Fibroblast of mammary gland (primary cell): ENCODE measurements at places on chromosomes 11 and 22.

DNA sequence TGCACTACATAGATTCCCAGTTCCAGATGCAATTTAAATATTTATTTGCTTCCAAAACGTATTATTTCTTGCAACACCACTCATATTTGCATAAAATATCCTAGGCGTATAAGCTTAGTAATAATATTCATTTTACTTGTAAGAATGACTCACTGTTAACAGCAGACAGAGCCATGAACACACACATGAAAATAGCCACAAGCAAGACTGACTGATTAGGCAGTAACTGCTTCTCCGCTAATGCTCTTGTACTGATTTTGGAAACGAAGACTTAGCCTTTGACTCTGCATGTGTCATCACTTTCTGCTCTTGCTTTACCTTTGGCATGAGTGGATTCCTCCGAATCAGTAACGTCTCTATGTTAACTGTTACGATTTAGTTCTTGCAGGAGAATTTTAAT, 6.0 kb downstream of the OR10Q1 start:
- peak; percentile 40 for DNase-seq

- no peak for DNase-seq
These were observed 133.7 kb upstream of the LDLRAD3 start for GRCh38 chr11:35810045-35810645.

GRCh38 chr11:130608287-130608686, 159.8 kb downstream of the ADAMTS15 start:
- no peak for DNase-seq

DNA sequence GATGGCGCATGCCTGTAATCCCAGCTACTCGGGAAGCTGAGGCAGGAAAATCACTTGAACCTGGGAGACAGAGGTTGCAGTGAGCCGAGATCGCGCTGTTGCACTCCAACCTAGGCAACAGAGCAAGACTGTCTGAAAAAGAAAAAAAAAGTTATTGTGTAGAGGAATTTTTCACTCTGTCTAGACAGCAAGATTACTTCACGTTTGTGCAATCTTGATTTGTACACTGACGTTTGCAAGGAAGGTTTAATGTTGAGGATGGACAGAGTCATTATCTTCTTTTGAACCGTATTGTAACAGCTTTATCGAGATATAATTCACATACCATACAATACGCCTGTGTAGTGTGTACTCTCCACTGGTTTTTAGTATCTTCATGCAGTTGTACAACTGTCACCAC, 3.7 kb downstream of the CTTN start:
- no peak for DNase-seq

DNA sequence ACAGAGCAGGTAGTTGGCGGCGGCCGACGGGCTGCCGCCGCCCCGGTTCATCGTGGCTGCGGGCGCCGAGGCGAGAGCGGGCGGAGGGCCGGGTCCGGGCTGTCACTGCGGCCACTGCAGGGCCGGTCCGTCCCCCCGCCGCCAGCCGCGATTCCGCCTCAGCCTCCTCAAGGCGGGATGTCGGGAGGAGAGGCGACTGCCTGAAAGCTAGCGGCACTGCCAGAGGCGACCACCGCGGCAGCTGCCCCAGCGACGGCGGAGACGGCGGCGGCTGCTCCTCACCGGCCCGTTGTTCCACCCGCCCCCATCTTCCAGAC, 234 bp downstream of the SESN3 start:
- no peak for DNase-seq

GRCh38 chr11:122663764-122664163, 8.2 kb downstream of the UBASH3B start:
- peak; percentile 40 for DNase-seq

GRCh38 chr11:3104051-3104714, 47.0 kb upstream of the CARS1 start:
- DNase-seq = no peak

GRCh38 chr11:28521075-28521474, 412.9 kb downstream of the METTL15 start:
- peak; percentile 4 for DNase-seq

DNA sequence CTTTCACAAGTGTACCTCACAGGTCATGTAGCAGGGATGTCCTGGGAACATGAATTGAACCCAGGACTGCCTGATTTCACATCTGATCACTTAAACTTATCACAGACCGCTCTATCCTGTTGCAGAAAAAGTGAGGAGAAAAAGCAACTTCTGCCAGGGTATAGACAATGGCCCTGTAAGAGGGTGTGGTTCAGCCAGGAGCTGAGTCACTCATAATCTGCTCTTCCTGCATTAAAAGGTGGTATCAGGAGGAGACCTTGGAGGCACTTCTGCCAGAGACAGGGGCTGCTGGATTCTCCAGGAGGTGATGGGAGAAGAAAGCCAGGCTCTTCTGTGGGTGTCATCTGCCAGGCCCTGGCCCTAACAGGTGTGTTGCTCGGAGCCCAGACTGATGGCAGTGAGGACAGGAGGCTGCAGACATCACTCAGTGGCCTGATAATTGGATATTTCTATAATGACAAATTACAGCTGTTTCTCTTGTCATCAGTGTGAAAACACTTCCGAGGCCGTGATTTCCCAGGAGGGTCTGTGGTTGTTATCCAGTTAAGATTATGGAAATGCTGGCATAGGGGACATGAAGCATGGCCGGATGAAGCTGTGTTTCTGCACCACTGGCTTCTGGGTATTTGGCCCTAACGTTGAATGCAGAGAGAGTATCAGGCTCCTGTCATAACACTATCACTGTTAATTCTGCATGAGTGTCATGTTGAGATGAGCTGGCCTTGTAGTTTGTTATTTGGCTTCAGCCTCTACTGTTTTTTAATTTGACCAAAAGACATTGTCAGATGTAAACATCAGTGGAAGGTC, 125.1 kb upstream of the ZBED5 start:
- DNase-seq = peak; percentile 5

DNA sequence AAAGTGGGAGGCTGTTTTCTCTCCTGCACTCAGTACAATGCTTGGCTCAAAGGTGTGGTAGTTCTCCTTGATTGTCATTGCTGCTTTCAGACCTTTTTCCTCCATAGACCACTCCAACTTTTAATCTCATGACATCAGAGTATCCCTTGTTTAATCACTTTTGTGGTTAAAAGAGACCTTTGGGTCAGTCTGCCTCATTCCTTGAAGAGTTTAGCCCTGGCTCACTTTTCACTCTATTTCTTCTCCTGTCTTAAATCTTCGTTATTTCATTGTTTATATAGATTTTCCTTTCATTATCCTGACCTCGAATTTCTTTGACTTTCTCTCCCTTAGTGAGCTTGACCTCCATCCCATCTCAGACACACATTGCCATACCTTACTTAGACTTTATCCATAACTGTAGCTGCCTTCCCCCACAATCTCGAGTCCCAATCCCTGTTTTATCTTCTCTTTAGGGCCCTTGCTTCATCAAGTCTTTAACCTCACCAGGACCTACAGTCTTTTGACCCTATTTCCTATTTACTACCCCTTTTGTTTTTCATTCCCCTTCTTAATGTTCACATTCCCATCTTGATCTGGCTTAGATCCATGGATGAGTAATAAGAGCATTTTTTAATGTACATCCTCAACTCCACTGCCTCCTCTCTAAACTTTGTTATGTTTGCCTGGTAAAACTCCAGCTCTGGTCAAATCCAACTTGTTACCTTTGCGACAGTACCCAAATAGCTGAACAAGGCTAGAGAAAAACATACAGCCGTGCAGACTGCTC, 9.5 kb downstream of the ATXN10 start:
- DNase-seq = peak; percentile 79

DNA sequence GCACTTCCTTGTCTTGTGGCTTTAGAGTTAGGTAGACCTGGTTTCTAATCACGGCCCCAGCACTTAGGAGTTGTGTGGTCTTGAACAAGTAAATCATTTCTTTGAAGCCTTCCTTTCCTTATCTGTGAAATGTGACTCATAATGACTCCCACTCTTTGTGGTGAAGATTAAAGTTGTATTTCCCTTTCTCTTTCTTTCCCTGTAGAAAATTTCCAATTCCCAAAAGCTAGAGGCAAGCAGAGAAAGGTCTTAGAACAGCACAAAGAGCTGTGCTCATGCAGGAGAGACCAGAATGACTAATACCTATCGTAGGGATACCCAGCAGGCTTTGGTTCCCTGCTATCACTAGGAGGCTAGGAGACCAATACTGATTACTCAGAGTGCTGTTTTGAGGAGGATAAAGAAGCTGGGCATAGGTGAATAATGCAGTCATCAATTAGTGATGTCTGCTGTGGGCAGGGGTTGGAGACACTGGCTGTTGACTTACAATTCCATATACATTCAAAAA, 270.7 kb upstream of the SYN3 start:
- DNase-seq = peak; percentile 66

DNA sequence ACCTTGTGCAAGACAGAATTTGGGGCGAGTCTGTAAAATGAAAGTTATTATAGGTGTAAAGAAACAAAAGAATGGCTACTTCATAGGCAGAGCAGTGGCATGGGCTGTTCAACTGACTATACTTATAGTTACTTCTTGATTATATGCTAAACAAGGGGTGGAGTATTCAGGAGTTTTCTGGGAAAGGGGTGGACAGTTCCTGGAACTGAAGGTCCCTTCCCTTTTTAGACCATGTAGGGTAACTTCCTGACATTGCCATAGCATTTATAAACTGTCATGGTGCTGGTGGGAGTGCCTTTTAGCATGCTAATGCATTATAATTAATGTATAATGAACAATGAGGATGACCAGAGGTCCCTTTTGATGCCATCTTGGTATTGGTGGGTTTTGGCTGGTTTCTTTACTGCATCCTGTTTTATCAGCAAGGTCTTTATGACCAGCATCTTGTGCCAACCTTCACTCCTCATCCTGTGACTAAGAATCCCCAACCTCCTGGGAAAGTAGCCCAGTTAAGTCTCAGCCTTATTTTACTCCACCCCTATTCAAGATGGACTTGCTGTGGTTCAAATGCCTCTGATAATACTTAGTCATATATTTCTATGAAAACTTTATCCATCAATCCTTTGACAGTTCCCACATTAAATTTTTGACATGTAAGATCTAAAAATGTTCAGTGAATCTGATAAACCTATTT, 118.6 kb downstream of the ARHGAP42 start:
- peak; percentile 80 for DNase-seq

DNA sequence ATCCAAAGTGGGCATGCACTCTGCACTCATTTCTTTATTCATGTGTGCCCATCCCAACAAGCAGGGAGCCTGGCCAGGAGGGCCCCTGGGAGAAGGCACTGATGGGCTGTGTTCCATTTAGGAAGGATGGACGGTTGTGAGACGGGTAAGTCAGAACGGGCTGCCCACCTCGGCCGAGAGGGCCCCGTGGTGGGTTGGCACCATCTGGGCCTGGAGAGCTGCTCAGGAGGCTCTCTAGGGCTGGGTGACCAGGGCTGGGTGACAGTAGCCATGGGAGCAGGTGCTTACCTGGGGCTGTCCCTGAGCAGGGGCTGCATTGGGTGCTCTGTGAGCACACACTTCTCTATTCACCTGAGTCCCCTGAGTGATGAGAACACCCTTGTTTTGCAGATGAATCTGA, 129.3 kb upstream of the B3GAT1 start:
- no peak for DNase-seq

DNA sequence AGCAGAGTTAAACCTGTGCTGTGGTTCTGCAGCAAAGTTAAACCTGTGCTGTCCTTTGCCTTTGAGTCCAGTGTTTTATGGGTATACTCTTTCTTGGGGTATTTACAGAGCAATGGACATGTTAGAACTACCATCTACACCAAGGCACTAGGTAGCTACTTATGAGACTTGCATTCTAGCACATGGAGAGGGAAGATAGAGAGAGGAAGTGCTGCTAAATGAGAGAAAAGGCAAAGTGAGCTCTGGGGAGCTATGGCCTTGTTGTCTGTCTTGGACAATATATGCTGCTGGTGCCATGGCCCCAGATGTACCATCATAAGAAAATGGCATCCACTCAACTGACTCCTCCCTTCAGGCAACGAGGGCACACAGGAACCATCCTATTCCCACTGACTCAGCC, 91.5 kb downstream of the SLC1A2 start:
- no peak for DNase-seq

DNA sequence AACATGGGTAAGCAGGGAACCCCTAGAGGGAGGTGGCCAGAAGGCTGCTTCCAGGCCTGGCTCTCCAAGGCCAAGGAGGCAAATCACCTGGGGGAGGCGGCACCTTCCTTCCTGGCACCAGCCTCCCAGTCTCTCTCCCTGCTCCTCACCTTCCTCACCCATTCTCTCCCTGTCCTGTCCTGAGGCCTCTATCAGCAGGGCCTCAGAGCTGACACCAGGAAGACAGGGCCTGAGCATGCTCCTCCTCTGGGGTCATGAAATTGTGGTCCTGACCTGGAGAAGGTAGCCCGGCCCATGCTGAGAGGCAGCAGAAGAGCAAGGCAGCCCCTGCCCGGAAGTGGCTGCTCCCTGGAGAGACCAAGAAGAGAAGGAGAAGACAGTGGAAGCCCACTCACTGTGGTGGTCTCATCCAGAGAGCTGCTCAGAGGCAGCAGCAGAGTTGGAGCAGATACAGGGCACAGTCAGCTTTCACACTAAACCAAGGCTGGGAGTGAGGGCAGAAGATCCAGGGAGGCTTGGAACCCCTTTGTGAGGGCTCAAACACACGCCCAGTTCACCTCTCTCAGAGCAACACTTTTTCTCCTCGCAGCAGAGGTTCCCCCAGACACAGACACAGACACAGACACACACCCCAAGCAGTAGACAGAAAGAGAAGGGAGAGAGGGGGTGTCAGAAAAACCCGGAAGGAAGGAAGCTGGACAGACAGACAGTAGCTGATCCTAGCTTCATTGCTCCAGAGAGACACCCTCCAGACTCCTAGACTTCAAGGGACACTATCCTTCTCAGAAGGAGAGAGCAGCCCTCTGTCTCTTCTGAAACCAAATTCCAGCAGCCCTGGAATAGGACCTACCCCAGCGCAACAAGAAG, 1.8 kb downstream of the BCL9L start:
- DNase-seq = no peak

GRCh38 chr11:123681030-123681429, 26.6 kb upstream of the SCN3B start:
- DNase-seq = no peak

- DNase-seq = no peak
These were observed 39.5 kb downstream of the COPB1 start for GRCh38 chr11:14460147-14460546.

GRCh38 chr22:41000941-41001721, 50.0 kb downstream of the RBX1 start:
- DNase-seq = no peak

GRCh38 chr11:112216561-112217105, 9.6 kb upstream of the PTS start:
- peak; percentile 25 for DNase-seq

- DNase-seq = no peak
These were observed 13.2 kb downstream of the RAC2 start for GRCh38 chr22:37230673-37231405.

DNA sequence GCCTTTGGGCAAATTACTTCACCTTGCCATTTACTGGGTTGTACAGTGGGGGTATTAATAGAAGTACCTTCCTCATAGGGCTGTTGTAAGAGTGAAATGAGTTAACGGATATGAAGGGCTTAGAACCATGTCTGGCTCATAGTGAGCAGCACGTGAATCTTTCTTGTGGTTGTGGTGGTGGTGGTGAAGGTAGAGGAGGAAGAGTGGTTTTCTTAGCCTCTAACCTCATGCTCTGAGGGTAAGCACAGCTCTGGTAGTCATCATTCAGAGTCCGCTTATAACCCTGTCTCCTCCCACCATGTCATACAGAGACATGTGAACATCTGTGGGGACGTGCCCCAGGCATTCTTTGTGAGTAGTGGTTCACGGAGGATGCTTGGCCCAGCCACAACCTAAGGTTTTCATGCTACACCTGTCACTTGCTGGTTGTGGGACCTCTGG, 43.6 kb downstream of the TEAD1 start:
- DNase-seq = no peak
